Stimulated activated CD4-positive, alpha-beta T cell treated with anti-CD3 and anti-CD28 coated beads, Interleukin-12 subunit alpha, Interleukin-12 subunit beta, amount 100 ng/mL, for 24 hours (primary cell): ENCODE measurements at places on chromosomes 1 and 21.

- no peak for DNase-seq
Measured at GRCh38 chr1:72780212-72780611, 497.9 kb upstream of the NEGR1 start.

- DNase-seq, result no peak
Measured at GRCh38 chr1:184860985-184861754, 106.5 kb upstream of the EDEM3 start.

GRCh38 chr1:53398576-53399365 is 60.4 kb upstream of the DMRTB1 start:
- DNase-seq, result no peak

- no peak for DNase-seq
Measured at GRCh38 chr1:24910751-24911650, 19.1 kb downstream of the RUNX3 start.

DNA sequence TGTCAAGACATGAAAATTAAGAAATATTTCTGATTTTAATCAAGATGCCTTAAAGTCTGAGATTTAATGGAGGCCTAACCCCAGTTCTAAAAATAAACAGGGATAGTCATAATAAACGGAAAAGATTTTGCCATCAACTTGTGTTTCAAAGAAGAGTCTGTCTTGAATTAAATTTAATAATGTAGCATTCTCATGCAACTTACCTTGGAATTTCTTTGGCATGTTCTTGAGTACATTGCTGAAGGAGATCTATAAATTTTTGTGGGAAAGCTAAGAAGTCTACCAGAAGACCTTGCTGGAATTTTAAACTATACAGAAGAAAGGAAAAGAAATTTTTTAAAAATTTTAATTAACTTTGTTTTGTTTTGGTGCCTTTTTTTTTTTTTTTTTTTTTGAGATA is 10.6 kb downstream of the SASS6 start:
- no peak for DNase-seq

GRCh38 chr1:75423616-75424015 is 187.3 kb downstream of the SLC44A5 start:
- no peak for DNase-seq
